Glutamatergic neuron (in vitro differentiated cells): ENCODE measurements at places on chromosomes 13 and 19. TPM values are rescaled to one million over a fixed set of nuclear protein-coding genes. Genes with fewer than 3 reads are reported as not detected.
A peak's percentile ranks its signal among the peaks of the same experiment; 100 is the strongest.

SMIM24 gene
- not detected for total RNA-seq

DNA sequence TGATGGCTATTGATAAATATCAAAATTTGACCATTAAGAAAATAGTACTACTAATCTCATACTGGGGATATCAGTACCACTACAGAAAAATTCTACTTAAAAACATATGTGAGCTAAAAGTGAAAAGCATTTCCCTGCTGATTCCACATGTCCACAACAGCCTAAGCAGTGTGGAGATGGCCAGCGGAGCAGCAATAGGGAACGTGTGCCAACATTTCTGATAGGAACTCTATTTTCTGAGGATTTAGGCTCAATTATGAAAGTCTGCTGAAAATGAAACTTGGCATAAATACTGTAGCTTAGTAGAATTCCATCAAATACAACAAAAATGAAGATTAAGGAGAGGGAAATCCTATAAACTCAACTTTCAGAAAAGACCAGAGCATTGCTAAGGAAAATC lies 311.6 kb downstream of the ENOX1 start:
- no peaks in the 10 kb centered on the region for H3K27me3 ChIP-seq
- H3K4me3 ChIP-seq, result no peak overlapping the region
- peaks cover 2% of the 10 kb centered on the region for H3K4me1 ChIP-seq
- H3K27ac ChIP-seq, result no peak overlapping the region
- no peak for DNase-seq

PTH2 gene
- total RNA-seq, result 2.5 TPM

DNA sequence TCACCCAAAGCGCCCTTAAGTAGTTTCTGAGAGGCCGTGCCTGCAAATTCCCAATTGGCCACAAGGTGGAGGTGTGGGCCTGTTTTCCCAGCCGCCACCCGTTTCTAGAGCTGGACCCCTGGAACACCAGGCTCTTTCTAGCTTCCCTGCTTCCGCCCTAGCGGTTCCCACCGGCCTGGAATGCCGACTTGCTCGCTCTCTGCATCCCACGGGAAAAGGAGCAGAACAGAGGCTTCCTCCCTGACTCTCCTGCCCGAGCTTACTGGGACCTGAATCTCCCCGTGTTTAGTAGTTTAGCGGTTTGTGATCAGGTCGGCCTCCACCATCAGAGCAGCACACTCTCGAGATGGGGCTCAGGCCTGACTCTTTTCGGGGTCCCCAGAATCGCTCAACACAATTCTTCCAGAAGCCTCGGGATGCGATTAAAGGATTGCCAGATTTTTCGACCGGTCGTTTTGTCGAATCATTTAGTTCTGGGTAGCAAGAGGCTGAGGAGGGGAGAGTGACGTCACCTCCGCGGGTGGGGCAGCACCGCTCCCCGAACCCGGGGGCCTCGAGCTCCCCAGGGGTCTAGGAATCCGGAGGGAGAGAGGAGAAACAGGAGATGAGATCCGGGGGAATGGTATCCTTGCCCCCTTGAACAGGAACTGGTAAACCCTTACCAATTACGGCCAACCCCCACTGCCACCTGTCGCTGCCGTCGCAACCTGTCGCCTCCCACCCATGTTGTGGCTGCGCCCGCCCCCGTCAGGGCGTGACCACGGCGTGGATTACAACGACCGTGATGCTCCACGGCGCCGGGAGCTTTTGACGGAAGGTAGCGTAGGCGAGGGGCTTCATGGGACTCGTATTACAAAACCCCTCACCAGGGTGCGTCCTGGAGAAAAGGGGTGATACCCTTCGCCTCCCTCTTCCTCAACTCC lies 8.0 kb downstream of the NAPSA start:
- no peaks in the 10 kb centered on the region for H3K36me3 ChIP-seq
- peak; percentile 70 for DNase-seq
- H3K27me3 ChIP-seq, result peaks cover 3% of the 10 kb centered on the region
- no peaks in the 10 kb centered on the region for H3K4me1 ChIP-seq
- H3K4me3 ChIP-seq, result peak overlapping the region; percentile 2

DNA sequence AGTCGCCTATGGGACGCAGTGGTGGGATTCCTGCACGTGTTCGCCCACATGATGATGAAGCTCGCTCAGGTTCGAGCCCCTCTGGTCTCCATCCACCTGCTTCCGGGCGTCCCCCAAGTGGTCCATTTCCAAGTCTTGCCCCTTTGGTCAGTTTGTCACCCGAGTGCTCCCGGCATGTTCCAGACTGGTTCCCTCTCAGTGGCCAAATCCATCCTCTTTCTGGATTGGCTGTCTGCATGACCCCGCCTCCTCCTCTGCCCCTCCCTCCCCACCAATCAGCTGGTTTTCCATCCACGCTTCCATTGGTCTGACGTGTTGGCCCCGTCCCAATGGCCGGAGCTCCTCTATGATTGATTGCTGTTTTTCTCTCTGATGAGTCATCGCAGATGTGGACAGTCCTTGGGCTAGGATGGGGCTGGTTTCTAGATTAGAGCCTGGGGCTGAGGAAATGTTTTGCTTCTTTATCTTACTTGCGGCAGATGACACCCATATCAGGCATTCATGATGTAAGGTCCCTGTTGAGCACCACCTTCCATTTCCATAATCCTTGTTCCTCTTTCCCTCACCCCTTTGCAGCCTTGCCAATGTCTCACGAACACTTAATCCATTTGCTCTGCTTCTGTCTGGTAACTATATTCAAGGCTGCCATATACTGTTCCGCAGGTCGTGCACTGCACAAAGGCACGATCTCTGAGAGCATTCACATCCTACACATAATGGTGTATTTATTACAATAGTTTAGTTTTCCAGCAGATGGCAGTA lies 73.8 kb downstream of the MAP4K1 start:
- H3K27ac ChIP-seq, result no peak overlapping the region
- no peaks in the 10 kb centered on the region for H3K36me3 ChIP-seq
- no peak overlapping the region for H3K4me3 ChIP-seq
- no peaks in the 10 kb centered on the region for H3K4me1 ChIP-seq

GJA3 gene
- not detected for total RNA-seq

- peaks cover 28% of the 10 kb centered on the region for H3K4me1 ChIP-seq
- H3K27ac ChIP-seq, result peak overlapping the region; percentile 92
- DNase-seq, result no peak
- H3K27me3 ChIP-seq, result peaks cover 16% of the 10 kb centered on the region
- H3K36me3 ChIP-seq, result peaks cover 24% of the 10 kb centered on the region
- H3K4me3 ChIP-seq, result peak overlapping the region; percentile 64
Observed at GRCh38 chr19:39828015-39828653, 5.8 kb downstream of the DYRK1B start.

DNA sequence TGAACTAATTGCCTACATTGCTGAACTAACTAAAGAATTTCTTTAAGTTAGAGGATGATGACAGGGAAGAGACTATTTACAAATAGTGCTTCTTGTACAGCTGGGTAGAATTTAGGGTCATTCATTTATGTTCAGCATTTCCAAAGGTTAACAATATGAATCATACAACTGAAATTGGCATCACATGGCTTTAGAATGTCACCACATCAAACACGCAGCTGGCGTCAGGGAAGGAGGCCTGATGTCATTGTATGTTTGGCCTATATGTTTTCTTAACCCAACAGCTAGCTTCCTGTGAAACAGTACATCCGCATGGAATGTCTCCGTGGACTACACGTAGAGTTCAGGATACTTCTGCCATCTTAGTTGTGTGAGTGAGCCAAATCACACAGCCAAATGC lies 99.0 kb upstream of the TNFSF11 start:
- no peaks in the 10 kb centered on the region for H3K36me3 ChIP-seq
- DNase-seq, result no peak
- no peak overlapping the region for H3K27ac ChIP-seq

MISP gene
- total RNA-seq, result 1.1 TPM

DNA sequence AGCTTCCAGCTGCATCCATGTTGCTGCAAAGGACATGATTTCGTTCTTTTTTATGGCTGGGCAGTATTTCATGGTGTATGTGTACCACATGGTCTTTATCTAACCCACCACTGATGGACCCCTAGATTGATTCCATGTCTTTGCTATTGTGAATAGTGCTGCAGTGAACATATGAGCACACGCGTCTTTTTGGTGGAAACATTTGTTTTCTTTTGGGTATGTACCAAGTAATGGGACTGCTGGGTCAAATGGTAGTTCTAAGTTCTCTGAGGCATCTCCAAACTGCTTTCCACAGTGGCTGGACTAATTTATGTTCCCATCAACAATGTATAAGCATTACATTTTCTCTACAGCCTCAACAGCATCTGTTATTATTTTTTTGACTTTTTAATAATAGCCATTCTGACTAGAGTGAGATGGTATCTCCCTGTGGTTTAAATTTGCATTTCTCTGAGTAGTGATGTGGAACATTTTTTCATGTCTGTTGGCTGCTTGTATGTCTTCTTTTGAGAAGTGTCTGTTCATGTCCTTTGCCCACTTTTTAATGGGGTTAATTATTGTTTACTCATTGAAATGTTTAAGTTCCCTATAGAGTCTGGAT lies 6.8 kb upstream of the UBE2L5 start:
- no peak overlapping the region for H3K4me3 ChIP-seq
- H3K4me1 ChIP-seq, result peaks cover 6% of the 10 kb centered on the region
- no peaks in the 10 kb centered on the region for H3K36me3 ChIP-seq
- no peak for DNase-seq
- H3K27me3 ChIP-seq, result peaks cover 2% of the 10 kb centered on the region
- no peak overlapping the region for H3K27ac ChIP-seq

IRGC gene
- total RNA-seq, result not detected

- peaks cover 11% of the 10 kb centered on the region for H3K27me3 ChIP-seq
- H3K36me3 ChIP-seq, result peaks cover 17% of the 10 kb centered on the region
- H3K4me3 ChIP-seq, result no peak overlapping the region
- H3K4me1 ChIP-seq, result no peaks in the 10 kb centered on the region
- DNase-seq, result no peak
Observed at GRCh38 chr19:10044390-10044789, 31.1 kb downstream of the RDH8 start.

- H3K4me3 ChIP-seq, result no peak overlapping the region
- H3K4me1 ChIP-seq, result no peaks in the 10 kb centered on the region
- no peaks in the 10 kb centered on the region for H3K36me3 ChIP-seq
- no peak for DNase-seq
- no peak overlapping the region for H3K27ac ChIP-seq
- H3K27me3 ChIP-seq, result peaks cover 2% of the 10 kb centered on the region
Observed at GRCh38 chr13:73462241-73462640, 403.4 kb downstream of the KLF5 start.

- no peak overlapping the region for H3K4me3 ChIP-seq
- no peaks in the 10 kb centered on the region for H3K4me1 ChIP-seq
Observed at GRCh38 chr13:47178090-47178950, 281.5 kb upstream of the HTR2A start.

GRCh38 chr13:109913936-109914510 lies 127.6 kb upstream of the IRS2 start:
- H3K36me3 ChIP-seq, result no peaks in the 10 kb centered on the region
- H3K4me3 ChIP-seq, result no peak overlapping the region
- no peaks in the 10 kb centered on the region for H3K27me3 ChIP-seq

GRCh38 chr19:52507266-52507665 lies 20.2 kb upstream of the ZNF808 start:
- no peak overlapping the region for H3K4me3 ChIP-seq
- no peak for DNase-seq
- H3K4me1 ChIP-seq, result no peaks in the 10 kb centered on the region
- H3K36me3 ChIP-seq, result peaks cover 11% of the 10 kb centered on the region

DNA sequence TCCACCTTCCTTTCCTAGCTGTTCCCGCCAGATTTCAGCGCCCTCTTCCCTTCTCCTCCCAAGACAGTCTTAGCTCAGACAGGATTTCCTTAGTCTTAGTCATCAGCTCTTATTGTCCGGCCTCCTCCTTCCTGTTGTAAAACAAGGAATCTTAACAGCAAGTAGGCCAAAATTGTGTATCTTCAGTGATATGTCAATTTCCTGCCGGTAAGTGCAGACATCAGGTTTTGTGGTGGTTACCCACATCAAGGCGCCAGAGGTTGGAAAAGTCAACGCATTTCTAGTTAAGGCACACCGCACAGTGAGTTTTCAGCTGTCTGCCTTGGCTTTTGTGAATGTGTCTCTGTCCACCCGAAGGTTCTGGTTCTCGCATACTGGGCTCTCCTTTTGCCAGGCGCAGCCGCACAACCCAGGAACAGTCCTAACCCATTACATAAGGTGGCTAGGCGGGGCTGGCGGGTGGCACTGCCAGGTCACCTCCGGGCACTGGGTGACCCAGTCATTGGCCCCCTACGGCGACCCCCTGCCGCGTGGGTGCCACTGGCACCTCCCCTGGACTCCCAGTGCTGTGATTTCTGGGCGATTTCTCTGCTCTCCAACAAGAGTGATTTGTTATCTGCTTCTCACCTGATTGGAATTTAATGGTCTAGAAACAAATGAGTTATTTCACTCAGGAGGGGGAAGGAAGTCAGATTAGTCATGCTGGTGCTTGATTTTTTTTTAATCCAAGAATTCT lies 12.9 kb downstream of the COL4A2 start:
- peaks cover 7% of the 10 kb centered on the region for H3K36me3 ChIP-seq
- no peak for DNase-seq
- H3K27ac ChIP-seq, result no peak overlapping the region
- H3K27me3 ChIP-seq, result peaks cover 5% of the 10 kb centered on the region
- peaks cover 3% of the 10 kb centered on the region for H3K4me1 ChIP-seq

DNA sequence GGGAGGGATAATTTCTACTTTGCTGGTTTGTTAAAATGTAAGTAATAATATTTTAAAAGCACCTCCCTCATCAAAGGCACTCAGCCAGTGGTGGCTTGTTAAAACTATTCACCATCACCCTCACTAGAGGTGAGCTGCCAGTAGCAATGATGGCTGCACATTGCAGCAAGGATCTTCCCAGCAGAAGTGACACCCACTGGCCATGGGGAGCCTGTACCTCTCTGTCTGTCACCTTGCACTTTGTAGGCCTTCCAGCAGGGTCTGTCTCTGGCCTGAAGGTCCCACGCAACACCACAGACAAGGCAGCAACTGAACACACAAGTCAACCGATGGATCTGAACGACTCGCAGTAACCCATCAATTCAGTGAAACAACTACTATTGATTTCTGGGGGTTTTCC lies 47.3 kb upstream of the C13orf42 start:
- H3K27me3 ChIP-seq, result peaks cover 2% of the 10 kb centered on the region
- H3K36me3 ChIP-seq, result peaks cover 4% of the 10 kb centered on the region
- DNase-seq, result no peak
- no peak overlapping the region for H3K4me3 ChIP-seq
- H3K27ac ChIP-seq, result no peak overlapping the region
- H3K4me1 ChIP-seq, result peaks cover 4% of the 10 kb centered on the region

- no peak for DNase-seq
- no peak overlapping the region for H3K4me3 ChIP-seq
- H3K27me3 ChIP-seq, result peaks cover 22% of the 10 kb centered on the region
- no peaks in the 10 kb centered on the region for H3K36me3 ChIP-seq
Observed at GRCh38 chr19:46497773-46498172, 2.1 kb upstream of the PNMA8B start.

DNA sequence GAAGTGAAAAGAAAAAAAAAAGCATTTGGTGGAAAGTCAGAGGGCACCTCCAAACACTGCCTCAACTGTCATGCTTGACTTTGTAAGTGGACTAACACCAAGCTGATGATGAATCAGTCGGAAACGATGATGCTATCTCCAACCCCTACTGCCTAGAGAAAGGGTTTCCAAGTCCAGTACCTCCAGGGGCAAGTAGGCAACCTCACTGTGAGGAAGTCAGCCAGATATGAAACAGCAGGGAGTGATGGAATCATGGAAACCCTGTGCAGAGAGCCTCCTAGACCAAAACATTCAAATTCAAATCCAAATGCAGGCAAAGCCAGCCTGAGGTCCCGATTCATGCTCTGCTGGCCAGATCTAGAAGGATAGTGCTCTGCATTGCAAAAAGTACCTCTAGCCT lies 100.9 kb upstream of the SERP2 start:
- no peak for DNase-seq
- no peak overlapping the region for H3K27ac ChIP-seq
- no peaks in the 10 kb centered on the region for H3K36me3 ChIP-seq
- H3K4me1 ChIP-seq, result peaks cover 8% of the 10 kb centered on the region

NECTIN2 gene
- 108 TPM for total RNA-seq

- no peak overlapping the region for H3K4me3 ChIP-seq
- no peak for DNase-seq
- H3K27ac ChIP-seq, result no peak overlapping the region
- no peaks in the 10 kb centered on the region for H3K27me3 ChIP-seq
Observed at GRCh38 chr13:29771247-29771646, 79.2 kb downstream of the UBL3 start.
